Stimulated activated CD4-positive, alpha-beta T cell treated with anti-CD3 and anti-CD28 coated beads, TNF-alpha, amount 100 ng/mL, for 4 hours (primary cell): ENCODE measurements at places on chromosomes 16 and 17.

GRCh38 chr17:38352245-38353085, 821 bp downstream of the SOCS7 start:
- DNase-seq, result no peak

- DNase-seq, result no peak
Observed at GRCh38 chr17:5888811-5889210, 181.4 kb upstream of the WSCD1 start.

DNA sequence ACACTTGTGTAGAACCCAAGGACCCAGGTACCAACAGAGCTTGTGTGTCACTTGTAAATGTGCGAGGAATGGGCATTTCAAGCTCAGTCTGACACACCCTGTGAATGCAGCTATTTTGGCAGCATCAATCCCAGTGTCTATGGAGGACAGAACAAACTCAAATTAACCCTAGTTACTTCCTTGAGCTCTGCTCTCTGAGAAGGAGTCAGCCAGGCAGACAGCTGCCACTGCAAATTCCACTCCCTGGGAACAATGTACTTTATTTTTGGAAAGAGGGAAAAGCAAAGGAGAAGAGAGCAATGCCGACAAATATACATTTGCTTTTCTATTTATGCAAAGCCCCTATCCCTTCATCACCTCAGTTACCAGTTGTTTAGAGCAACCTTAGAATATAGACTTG, 48.4 kb upstream of the NOG start:
- no peak for DNase-seq

GRCh38 chr17:65683428-65683827, 122.0 kb upstream of the AXIN2 start:
- DNase-seq, result no peak

DNA sequence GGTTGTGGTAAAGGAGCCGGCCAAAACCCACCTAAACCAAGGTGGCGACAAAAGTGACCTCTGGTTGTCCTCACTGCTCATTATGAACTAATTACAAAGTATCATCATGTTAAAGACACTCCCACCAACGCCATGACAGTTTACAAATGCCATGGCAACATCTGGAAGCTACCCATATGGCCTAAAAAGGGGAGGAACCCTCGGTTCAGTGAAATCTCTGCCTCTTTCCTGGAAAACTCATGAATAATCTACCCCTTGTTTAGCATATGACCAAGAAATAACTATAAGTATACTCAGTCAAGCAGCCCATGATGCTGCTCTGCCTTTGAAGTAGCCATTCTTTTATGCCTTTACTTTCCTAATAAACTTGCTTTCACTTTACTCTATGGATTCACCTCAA, 72.2 kb downstream of the CYLD start:
- DNase-seq, result no peak

- DNase-seq, result no peak
Observed at GRCh38 chr17:64420143-64420670, 28.7 kb upstream of the MILR1 start.

DNA sequence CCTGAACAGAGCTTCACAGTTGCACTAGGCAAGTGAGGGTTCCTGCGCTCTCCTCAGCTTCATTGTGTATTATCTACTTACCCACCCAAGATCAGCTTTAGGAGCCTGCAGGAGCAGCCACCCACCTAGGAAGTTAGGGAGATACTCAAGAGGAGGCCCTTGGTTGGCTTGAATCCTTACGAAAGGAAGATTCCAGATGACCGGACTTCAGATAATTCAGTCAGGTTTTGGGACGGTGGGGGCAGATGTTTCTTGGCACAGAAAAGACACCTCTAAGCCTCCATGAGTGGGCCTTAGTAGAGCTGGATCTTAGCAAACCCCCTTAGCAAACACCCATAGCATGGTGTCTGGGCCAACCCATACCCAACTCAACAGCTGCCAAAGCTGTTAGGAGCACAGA, 2.4 kb upstream of the CBFB start:
- no peak for DNase-seq

- DNase-seq, result no peak
Observed at GRCh38 chr16:29644338-29644857, 18.6 kb upstream of the SPN start.

DNA sequence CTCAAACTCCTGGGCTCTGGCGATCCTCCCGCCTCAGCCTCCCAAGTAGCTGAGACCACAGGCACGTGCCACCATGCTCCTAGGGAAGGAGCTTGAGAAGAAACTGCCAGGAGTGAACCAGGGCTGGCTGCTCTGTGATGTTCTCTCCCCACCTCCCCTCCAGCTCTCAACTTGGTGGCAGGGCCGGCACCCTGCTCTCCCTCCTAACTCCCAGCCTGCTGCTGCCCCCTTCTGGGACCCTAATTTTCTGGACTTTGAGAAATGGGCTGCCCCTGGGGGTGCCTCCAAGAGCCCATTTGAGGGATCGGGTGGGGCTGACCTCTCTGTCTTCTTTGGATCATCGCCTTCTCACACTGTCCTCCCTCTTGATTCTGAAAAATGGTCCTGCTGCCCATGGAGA, 14.9 kb upstream of the STAT3 start:
- DNase-seq, result peak; percentile 27

- DNase-seq, result no peak
Observed at GRCh38 chr16:12781777-12782176, 21.9 kb downstream of the CPPED1 start.

DNA sequence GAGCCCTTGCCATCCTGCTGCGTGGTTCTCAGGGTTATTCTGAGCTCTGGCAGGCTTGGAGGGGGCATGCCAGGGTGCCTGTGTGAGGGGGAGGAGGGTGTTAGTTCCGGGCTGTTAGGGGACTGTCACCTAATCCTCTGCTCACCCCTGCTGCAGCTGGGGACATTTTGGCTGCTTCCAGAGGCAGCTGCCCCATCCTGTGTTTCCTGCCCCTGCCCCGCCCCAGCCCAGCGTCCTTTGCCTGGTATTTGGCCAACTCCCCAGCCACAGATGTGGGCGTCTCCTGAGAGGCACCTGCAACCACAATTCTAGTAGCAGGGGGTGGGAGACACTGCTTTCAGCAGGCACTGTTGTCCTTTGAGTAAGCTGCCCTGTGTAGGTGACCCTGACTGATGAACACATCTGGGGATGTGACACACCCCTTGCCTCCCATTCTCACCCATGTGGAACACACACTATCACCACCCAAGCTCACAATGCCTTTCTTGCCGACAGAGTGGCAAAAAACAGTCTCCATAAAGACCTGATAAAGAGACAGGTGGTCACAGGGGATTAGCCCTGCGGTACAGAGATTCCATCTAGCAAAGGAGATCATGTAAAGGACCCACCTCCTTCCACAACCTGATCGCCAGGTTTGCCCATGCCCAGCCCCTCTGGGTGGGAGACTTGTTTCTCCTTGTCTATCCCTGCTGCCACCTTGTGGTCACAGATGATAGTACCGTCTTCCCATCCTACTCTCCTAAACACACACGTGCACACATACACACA, at the start of gene CHRNE:
Gene CHRNE, minus strand, starts transcription at position 48 of the 768 bp plus-strand sequence. Its CDS starts 35 bp downstream, at position 13.
- DNase-seq, result peak; percentile 63

- DNase-seq, result no peak
Observed at GRCh38 chr17:10843811-10844210, 5.9 kb upstream of the PIRT start.

DNA sequence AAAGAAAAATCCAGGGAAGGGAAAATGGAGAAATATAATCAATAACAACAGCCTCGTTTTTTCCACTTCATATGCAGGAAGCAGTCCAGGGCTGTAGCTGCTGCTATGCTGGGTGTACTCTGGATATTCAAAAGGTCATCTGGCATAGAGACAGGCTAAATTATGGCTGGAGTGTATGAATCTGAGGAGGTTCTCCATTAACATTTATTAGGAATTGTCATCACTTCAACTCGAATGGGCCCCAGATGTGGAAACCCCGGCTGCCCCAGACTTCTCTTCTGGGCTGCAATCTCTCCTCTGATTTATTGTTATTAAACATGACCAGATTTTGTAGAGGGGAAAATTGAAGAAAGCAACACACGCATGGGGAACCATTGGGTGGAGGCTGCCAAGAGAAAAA, 33.5 kb upstream of the SKAP1 start:
- no peak for DNase-seq

DNA sequence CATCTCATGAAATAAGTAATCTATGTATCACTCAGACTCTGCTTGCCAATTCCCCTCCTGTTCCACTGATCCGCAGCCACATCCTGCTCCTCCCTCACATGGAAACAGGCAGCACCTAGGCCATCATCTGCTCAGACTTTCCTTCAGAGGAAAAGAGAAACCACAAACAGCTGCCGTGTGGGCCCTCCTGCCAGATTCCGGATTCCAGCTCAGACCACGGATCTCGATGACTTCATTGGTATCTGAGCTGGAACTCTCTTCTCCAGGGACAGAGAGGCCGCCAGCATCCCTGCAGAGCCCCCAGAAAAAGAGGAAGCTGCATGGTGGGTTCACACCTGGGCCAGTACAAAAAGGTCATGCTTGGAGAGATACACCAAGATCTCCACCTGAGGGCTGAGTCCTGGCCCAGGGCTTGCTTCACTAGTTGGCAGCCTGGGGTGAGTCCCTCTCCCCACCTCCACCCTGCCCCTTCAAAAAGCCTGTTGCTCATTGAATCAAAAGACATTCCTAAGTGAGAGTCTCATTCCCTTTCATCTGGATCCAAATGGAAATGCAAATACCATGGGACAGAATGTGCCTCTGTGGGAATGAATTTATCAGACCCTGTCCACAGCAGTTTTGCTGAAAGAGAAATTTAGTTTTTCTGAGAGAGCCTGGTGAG, 47.2 kb downstream of the HOXB1 start:
- DNase-seq, result no peak

DNA sequence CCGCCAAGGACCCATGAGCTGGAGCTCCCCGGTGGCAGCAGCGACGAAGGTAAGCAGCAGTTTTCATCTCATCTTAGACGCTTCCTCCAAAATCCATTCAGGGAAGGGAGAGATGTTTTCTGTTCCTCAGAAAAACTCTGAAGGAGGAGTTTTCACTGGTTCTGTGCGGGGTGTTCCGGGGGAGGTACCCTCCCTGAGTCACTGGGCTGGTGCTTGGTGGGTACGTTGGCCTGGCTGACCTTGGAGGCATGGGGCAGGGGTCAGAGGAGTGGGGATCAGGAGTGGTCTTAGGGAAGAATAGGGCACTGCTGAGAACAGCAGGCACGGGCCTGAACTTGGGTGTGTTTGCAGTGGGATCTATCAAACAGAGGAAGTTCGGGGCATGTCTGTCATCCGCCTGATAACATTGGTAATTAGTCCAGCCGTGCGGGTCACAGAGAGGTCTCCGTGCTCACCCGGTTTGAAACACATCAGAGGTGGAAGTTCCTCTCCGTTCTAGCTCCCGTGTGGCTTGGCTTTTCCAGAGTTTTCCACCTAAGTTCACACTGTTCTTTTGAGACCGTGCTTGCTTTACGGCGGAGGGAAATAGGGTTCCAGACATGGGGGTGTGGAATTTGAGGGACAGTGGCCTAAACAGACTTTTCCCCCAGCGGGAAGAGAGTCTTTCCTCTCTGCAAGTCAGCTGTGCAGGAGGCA, 59.6 kb upstream of the CIBAR2 start:
- no peak for DNase-seq

DNA sequence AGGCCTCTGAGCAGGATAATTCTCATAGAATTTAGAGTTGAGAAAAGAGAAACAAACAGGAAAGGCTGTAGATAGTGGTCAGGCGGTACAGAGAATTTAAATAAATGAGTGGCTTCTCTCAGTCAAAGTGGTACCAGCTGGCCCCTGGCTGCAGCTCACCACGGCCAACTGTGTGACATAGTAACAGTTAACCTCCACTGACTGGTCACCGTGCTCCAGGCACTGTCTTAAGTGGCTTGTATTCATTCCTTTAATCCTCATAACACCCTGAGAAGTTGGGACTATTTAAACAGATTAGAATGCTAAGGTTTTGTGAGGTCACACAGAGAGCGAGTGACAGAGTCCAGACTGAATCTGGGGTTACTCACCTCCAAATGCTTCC, 108.9 kb downstream of the GNAO1 start:
- no peak for DNase-seq

- no peak for DNase-seq
Observed at GRCh38 chr17:73189417-73190099, 3.3 kb upstream of the COG1 start.

DNA sequence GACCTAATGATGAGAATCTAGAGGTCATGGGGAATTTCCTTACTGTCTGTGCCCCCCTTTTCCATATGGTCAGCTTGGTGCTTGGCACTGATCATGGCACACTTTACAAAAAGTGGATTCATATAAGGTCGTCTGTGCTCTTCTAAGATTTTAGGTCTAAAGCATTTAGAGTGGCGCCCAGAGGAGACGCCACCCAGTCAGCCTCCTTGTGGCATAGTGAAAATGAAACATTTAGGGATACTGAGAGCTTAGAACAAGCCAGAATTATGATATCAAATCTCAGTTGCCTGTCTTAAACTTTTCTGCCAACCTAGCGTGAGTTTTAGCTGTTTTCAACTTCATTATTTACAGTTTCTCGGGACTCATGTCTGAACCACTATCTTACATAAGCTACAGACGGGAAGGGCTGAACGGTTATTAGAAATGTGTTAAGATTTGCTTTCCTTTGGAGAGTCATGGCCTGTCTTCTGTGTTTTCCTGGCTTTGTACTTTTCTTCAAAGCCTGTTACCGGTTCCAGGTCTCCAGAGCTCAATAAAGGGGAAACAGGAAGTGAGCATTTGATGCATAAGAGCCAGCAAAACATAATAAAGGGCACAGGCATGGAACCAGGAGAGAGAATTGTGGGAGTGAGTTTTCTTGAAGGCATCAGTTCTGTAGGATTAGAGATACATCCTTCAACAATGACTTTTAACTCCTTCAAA, 13.7 kb downstream of the ZNRF1 start:
- no peak for DNase-seq

GRCh38 chr16:89174055-89174827, 2.7 kb downstream of the CDH15 start:
- DNase-seq, result no peak
